ENCODE measurements at places on chromosomes 13 and 19. TPM values are rescaled to one million over a fixed set of nuclear protein-coding genes. Genes with fewer than 3 reads are reported as not detected.

The PROZ gene
- total RNA-seq: not detected

The PBX4 gene
- total RNA-seq: 8.6 TPM

The ERICH4 gene
- total RNA-seq: not detected

The ZNF90 gene
- 3.0 TPM for total RNA-seq

The KLK1 gene
- total RNA-seq: 0.25 TPM

The DCT gene
- 2.2 TPM for total RNA-seq

The MRPL4 gene
- 13.0 TPM for total RNA-seq

The SRRM5 gene
- not detected for total RNA-seq

The PEAK3 gene
- total RNA-seq: under 0.01 TPM

The ZNF490 gene
- total RNA-seq: 14.8 TPM

The CCDC194 gene
- total RNA-seq: not detected

The HS6ST3 gene
- 24.3 TPM for total RNA-seq

The NDUFS7 gene
- 21.4 TPM for total RNA-seq

Data from temporal lobe (tissue), 4 donors.